SHP77 (cell line): ENCODE measurements at places on chromosomes 16 and 17.

DNA sequence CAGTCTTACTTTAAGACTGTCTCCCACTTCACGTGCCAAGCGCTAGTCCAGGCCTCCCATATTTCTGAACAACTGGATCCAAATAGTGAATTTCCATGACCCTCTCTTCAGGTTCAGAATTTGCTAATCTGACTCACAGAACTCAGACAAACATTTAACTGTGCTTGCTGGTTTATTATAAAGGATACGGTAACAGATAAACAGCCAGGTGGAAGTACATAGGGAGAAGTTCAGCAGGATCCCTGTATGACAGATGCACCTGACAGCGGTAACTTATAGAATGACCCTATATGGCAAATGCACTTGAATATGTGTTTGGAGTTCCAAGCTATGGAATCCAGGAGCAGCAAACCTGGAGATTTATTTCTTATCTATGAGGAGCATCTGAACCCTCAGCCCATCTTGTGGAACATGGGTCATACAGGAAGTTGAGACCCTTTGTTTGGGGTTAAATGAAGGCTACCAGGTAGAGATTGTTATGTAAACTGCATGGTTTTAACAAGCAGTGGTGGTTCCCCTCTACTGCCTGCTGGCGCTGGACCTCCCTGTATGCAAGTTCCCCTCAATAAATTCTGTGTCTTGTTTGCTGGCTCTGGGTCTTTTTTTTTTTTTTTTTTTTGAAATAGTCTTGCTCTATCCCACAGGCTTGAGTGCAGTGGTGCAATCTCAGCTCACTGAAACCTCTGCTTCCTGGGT is 622.6 kb downstream of the KCNJ2 start:
- no peak for DNase-seq

- DNase-seq: no peak
Measured at GRCh38 chr16:50610331-50611262, 62.4 kb downstream of the NKD1 start.

- DNase-seq: no peak
Measured at GRCh38 chr17:82602986-82603710, 45.1 kb downstream of the WDR45B start.

DNA sequence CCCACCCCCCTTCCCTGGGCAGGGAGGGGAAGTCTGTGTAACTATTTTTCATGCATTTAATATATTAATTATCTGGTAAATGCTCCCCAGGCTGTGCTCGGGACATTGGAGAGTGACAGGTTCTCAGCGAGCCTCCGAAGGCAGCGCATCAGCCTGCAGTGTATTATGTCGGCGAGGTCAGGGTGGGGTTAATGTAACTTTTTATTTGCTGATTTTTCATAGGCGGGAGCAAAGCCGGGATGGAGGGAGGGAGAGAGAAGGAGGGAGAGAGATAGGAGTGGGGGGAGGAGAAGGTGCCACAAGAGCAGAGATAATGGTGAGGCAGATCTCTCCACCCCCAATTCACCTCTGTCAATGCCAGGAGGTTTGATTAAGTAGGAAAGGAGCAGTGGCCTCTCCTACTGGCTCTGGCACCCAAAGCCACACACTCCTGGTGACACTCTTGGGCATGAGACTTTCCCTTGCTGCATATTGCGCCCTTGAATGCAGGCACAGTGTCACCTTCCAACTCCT is 104.0 kb downstream of the MRM1 start:
- no peak for DNase-seq

- no peak for DNase-seq
Measured at GRCh38 chr16:79429381-79430190, 171.0 kb downstream of the MAF start.

DNA sequence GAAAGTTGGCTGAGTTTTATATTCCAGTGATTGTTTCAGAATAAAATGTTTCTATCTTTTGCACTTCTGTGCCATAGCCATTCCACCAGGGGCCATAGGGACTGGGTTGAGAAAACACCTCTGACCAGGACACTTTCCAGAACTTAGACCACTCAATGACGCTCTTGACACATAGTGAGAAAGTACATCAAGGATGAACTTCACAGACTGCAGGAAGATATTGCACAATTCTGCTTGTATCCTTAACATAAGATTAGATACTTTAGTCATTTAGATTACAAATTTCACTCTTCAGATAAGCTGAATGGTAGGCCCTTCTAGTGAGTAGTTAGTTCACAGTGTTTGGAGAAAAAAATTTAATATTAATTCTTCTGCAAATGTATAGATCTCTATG is 13.0 kb upstream of the MPHOSPH6 start:
- no peak for DNase-seq

DNA sequence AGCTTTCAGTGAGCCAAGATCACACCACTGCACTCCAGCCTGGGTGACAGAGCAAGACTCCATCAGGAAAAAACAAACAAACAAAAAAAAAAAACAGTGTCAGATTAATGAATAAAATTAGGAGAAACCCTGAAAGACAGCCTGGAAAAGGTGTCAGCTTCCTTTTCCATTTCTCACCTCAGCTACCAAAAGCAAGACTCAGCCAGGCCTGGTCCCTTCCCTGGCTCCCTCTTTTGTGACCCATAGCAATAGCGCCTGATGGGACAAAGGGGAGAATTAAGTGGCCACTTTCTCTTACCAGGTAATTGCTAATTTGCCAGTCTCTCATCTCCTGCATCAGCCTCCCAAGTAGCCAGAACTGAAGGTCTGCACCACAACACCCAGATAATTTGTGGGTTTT is 3.9 kb upstream of the THRA start:
- DNase-seq: no peak

DNA sequence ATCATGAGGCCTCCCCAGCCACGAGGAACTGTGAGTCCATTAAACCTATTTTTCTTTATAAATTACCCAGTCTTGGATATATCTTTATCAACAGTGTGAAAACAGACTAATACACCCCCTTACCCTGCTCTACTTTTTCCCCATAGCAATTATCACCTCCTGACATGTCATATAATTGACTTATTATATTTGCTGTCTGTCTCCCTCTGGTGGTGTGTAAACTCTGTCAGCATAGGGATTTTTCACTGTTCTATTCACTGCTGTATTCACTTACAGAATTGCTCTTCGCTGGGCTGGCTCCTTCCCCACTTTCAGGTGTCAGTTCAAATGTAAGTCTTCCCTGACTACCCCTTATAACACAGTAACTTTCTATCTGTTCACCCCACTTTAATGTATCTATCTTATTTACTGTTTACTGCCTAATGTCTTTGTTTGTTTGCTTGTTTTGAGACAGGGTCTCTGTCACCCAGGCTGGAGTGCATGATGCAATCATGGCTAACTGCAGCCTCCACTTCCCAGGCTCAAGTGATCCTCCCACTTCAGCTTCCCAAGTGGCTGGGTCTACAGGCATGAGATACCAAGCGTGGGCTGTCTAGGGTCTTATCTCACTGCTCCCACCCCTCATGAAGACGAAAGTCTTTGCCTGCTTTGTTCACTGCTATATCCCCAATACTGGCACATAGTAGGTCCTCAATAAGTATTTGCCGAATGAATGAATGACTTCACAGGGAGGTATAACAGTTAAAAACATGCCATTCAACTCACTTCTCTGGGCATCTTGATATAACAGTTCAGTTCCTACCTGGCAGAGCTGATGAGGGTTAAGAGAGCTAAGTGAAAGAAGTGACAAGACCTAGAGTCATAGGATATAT is 52.4 kb upstream of the CDH3 start:
- no peak for DNase-seq

DNA sequence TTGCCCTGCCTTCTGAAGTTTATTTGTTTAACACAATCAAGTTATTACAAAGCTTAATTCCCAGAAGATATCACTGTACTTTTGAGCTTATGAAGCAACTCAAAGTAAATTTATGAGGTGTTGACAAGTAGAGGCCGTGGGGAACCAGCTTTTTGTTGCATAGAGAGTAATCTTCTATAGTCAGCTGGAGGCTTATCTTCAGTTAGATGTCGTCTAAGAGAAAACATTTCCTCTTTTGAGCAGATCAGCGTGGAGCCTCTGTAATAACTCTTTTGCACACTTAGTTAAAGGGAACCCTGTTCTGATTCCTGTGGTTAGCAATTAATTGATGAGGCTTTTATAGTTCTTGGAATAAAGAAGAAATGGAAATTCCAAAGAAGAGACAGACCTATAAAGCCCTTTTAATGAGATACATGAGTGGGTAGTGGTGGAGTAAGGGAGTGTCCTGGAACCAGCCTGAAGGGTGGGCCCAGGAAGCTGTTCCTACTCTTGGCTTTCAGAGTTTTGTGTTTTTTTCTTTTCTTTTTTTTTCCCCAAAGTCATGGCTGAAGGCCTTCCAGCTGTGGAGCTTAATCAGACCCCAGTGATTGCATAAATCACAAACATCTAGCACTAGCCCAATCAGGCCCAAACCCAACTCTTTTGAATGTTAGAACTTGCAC is 28.9 kb upstream of the MAP3K14 start:
- DNase-seq: no peak

GRCh38 chr17:17051791-17052461 is 9.7 kb downstream of the MPRIP start:
- no peak for DNase-seq

GRCh38 chr17:17765359-17766076 is 71.3 kb downstream of the SREBF1 start:
- DNase-seq: no peak

DNA sequence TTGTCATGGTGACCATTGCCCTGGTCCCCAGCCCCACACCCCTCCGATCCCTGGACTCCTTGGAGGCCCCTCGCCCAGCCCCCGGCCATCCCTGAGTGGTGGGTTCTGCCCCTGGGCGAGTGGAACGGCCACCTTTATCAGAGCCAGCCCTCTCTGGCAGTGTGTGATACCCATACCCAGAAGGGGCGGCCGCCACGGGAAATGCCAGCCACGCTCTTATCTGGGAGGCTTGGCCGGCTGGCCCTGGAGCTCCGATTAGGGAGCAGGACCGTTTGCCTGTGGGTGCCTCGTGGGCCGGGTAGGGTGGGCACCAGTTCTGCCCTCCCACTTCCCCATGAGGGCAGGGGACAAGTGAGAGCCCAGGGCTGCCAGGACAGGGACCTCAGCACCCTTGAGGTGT is 58.3 kb upstream of the ZC3H18 start:
- no peak for DNase-seq

- no peak for DNase-seq
Measured at GRCh38 chr16:75781683-75782343, 55.5 kb upstream of the CPHXL start.

GRCh38 chr17:12730421-12730820 is 58.9 kb upstream of the ARHGAP44 start:
- DNase-seq: no peak

DNA sequence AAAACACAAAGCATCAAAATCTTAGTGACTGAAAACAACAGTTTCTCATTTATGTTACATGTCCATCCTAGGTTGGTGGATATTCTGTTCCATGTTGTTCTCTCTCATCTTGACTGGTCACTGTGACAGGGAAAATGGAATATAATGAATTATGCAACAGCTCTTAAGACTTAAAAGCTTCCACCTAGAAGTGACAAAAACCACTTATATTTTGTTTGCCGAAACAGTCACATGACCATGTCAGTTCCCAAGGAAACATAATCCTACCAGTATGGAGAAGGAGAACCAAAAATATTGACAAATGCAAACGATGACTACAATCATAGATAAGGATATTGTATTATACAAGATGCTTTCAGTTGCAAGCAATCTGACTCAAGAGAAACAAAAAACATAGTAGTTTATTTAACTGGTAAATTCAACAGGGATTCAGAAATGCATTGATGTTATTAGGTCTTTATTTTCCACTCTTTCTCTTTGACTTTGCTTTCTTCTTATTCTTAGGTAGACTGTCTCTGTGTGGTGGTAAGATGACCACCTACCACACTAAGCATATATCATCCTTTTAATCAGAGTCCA is 103.8 kb downstream of the SSH2 start:
- no peak for DNase-seq

- DNase-seq: no peak
Measured at GRCh38 chr16:14292051-14292825, 221.1 kb downstream of the MRTFB start.

GRCh38 chr16:1929578-1930337 is 11.5 kb upstream of the HS3ST6 start:
- DNase-seq: peak; percentile 67

GRCh38 chr16:85924675-85925074 is 25.7 kb downstream of the IRF8 start:
- no peak for DNase-seq

- DNase-seq: no peak
Measured at GRCh38 chr17:56506349-56506748, 87.2 kb upstream of the NOG start.

- DNase-seq: no peak
Measured at GRCh38 chr17:4485676-4486646, 12.7 kb upstream of the SPNS2 start.

GRCh38 chr17:19742495-19742894 is 5.6 kb downstream of the ALDH3A1 start:
- DNase-seq: no peak

DNA sequence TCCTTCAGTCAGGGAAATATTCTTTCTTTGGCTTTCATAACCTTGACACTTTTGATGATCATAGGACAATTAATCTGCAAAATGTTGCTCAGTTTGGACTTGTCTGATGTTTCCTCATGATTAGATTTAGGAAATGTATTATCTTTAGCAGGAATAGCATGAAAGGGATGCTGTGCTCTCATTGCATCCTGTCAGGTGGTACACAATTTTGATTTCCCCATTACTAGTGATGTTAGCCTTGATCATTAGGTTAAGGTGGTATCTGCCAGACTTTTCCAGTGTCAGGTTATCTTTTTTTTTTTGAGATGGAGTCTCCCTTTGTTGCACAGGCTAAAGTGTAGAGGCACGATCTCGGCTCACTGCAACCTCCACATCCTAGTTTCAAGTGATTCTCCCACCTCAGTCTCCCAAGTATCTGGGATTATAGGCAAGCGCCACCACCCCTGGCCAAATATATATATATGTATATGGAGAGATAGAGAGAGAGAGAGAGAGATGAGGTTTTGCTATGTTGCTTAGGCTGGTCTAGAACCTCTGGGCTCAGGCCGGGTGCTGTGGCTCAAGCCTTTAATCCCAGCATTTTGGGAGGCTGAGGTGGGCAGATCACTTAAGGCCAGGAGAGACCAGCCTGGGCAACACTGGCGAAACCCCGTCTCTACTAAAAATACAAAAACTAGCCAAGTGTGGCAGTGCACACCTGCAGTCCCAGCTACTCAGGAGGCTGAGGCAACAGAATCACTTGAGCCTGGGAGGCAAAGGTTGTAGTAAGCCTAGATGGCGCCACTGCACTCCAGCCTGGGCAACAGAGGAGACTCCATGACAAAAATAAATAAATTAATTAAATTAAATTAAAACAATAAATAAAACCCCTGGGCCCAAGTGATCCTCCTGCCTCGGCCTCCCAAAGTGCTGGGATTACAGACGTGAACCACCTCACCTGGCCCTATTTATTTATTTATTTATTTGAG is 15.8 kb upstream of the CAVIN1 start:
- no peak for DNase-seq
